ENCODE measurements at places on chromosomes 5 and 9. TPM values are rescaled to one million over a fixed set of nuclear protein-coding genes. Genes with fewer than 3 reads are reported as not detected.
A peak's percentile ranks its signal among the peaks of the same experiment; 100 is the strongest.

DNA sequence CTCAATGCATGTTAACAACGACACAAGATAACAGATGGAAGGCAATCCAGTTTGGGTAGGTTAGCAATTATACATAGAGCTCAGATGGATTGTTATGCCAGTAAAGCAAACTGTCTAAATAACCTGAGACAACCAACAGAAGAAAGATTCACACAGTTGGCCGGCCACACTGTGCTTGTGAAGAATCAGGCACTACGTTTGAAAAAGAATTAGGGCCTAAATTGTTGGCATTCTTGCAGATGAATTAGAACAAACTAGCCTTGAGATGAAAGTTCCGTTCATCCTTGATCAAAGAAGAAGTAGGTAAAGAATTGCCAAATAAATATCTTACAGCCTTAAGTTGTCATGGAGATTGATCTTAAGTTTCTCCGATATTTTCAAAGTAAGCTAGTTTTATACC is 210.6 kb downstream of the CDH18 start:
- no peak for DNase-seq

The RNF208 gene
- total RNA-seq: 38.0 TPM

The FOXD4L5 gene
- total RNA-seq: 0.37 TPM

DNA sequence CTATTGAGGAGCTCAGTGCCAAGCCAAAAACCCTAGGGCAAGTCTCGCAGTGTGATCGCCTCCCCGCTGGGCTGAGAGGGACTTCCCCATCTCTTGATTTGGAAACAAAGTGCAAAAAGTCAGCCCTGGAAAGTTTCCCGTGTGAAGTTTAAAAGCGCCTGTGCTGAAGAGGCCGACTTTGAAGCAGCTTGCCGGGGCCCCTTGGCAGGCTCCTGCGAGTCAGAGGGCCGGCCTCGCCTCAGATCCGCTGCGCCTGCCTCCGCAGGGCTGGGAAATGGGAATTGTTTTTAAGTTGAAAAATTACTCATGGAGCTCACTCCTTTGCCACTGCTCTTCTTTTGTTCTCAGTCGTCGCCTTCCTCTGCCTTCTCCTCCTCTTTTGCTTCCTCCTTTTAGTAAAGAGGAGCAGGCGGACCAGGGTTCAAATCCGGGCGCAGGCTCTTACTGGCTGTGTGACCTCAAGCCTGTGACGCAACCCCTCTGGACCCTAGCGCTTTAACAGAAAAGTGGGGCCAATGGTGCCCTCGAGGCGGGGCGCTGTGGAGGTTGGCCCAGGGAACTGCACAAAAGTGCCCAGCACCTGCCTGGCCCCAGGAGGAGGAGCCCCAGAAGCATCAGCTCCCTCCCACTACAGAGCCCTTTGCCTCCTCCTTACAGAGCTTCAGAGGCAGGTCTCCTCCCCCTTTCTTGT is 14.7 kb upstream of the LHX2 start:
- DNase-seq: no peak

- DNase-seq: no peak
Observed at GRCh38 chr5:138188626-138189025, 9.7 kb downstream of the KIF20A start.

DNA sequence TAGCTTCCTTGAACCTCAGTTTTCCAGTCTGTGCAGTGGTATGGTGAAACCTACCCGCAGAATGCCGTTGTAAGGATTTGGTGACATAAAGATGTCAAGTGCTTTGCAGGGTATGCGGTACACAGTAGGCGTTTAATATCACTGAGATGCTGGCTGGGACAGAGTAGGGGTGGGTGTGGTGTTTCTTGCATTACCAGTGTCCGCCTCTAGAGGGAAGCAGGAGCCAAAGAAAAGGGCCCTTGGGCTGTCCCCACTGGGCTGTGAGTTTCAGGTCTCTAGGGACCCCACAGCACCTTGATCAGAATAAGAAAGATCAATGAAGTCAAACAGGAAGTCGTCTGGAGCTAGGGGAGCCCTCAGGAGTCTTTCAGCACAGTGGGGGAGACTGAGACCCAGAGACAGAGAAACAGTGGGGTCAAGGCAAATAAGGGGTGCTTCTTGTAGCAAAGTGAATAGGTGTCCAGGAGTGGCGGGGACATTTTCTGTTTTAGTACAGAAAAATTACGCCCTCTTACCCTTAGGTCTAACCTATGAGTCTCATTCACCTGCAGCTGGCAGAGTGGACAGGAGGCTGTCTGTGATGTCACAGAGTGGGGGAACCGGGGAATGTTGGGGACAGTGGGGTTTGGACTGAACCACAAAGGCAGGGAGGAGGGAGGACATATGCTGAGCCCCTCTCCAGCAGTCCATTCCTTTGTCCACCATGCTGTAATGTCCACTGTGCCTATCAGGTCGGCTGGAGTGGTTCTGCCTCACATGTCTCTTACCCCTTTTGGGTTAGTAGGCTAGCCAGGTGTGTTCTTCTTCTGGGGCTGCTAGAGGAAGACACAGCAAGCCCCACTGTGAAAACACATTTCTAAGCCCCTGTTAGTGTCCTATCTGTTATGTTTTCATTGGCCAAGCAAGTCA is 4.7 kb upstream of the TEX53 start:
- DNase-seq: peak; percentile 58

- no peak for DNase-seq
Observed at GRCh38 chr5:131193106-131193505, 22.4 kb downstream of the LYRM7 start.

The LPAR1 gene
- total RNA-seq: 8.9 TPM

DNA sequence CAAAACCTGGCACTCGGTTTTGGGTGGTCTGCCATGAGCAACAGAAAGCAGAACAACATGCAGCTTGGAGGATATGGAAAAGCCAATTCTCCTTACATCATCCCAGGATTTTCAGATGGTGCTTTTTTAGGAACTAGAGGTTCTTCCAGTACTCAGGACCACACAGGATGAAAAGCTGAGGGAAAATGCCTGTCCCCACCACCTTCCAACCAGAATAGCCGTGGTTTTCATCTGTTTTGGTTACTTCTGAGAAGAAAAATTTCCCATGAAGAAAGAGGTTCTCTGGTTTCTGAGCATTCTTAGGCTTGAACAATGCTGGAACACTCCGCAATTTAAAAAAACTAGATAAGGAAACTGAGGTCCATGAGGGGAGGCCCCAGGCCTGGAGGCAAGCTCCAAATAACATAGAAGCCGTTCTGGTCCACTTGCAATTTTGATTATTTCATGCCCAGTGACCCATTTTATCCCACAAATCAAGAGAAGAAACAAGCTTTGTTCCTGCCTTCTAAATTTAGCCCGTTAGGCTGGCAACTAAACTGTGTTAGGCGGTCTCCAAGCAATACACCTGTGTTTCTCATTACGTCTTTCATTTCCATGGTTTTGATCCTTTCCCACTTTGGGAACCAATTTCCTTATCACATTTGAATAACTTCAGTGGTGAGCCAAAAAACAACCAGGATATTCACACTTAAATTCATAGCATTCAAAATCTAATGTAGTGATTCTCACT is 79.2 kb upstream of the SPIN1 start:
- no peak for DNase-seq

DNA sequence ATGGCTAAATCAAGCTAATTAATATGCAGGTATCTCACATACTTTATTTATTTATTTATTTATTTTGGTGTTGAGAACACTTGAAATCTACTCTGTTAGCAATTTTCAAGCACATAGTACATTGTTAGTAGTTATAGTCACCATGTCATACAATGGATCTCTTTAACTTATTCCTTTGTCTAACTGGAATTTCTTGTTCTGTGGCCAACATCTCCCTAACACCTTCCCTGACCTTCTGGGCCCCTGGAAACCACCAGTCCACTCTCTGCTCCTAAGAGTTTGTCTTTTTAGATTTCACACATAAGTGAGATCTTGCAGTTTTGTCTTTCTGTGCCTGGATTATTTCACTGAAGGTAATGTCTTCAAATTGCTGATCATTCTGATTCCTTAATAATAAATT is 229.1 kb downstream of the SEMA5A start:
- peak; percentile 94 for DNase-seq

The KCNIP1 gene
- total RNA-seq: not detected

DNA sequence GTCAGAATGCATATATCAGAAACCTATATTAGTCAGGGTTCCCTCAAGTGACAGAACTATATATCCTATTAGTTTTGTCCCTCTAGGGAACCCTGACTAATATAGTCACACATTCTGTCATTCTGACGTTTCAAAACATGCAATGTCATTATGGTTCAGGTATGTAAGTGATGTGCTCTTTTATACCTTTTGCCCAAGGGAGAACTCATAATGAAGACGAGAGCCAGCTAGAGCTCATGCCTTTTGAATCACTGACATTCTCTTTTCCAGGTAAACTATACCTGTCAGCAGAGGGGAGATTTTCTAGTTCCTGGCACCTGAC is 576.7 kb downstream of the LRRC70 start:
- no peak for DNase-seq

The GFI1B gene
- not detected for total RNA-seq

- no peak for DNase-seq
Observed at GRCh38 chr5:14590949-14591348, 9.4 kb downstream of the OTULINL start.

DNA sequence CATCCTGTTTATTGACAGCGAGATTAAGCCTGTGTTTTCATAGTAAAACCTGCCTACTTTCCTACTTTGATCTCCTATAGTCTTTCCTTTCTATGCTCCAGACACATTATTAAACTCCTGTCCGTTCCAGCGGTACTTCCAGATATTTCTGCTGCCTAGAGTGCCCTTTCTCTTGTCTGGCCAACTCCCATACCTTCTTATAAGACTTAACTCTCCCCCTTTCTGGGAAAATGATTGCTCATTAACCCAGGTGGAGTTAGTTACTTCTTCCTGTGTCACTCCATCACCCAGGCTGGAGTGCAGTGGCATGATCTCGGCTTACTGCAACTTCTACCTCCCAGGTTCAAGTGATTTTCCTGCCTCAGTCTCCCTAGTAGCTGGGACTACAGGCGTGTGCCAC is 33.1 kb downstream of the KDM4C start:
- DNase-seq: no peak

The IFNA21 gene
- not detected for total RNA-seq

GRCh38 chr5:157603333-157604190 is 28.0 kb upstream of the ADAM19 start:
- DNase-seq: peak; percentile 29

The SLC22A4 gene
- total RNA-seq: 4.2 TPM

The CD74 gene
- 41.1 TPM for total RNA-seq

DNA sequence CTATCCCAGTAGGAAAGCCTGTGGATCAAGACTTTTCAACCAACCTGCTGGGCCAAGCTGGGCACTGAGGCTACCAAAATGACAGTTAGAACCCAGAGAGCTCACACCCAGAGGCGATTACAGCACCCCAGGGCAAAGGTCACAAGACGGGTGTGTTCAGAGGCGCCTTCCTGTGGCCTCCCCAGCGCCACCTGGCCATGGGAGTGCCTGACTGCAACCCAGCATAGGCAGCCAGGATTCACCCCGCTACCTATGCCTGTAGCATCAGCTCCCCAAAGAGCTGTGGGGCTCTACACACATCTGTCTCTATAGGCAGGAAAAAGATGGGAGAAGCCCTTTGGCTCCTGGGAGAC is 33.5 kb downstream of the PDGFRB start:
- DNase-seq: no peak

GRCh38 chr5:141832131-141832530 is 46.1 kb downstream of the PCDH1 start:
- DNase-seq: no peak

DNA sequence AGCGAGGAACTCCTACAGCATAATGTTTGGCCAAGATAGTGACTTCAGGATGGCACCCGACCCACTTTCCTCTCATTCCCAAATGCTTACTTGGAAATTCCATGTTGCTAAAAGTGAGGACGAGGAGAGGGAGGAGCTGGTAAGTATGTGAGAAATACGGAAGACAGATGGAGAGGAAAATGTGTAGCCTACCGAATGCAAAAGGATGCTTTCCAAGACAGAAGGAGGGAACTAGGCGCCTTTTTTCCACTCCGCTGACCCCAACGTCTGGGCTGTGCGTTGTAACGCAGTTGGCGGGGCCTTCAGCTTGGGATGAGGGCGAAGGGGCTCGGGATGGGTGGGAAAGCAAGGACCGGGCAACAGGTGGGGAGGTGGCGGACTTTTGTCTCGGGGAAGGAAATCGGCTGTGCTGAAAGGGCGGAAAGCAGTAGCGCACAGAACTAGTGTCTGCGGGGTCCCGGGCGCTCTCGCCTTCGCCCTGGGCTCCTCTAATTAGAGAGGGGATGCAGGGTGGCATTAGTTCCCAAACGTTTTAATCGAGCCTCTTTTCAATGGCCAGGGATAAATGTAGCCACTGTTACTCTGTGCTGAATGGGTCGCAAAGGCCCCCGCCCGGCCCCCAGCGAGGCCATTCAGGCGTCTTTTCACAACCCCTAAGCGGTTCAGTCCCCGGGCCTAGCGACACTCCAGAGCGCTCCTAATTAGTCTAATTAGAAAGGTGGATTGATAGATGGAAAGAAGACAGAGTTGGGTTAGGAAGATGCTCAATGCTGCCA is 12.6 kb downstream of the FOXD1 start:
- no peak for DNase-seq

DNA sequence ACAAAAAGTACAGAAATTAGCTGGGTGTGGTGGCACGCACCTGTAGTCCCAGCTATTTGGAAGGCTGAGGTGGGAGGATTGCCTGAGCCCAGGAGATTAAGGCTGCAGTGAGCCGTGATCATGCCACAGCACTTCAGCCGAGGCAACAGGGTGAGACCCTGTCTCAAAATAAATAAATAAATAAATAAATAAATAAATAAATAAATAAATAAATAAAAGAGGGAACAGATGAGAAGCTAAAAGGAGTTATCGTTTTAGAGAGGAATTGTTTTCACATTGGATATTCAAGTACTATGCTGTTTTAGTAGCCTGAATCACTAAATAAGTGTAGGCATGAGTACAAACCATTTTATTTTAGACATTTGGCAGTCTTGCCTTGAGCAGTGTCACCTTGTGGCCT is 151.7 kb downstream of the UNC13B start:
- DNase-seq: no peak

DNA sequence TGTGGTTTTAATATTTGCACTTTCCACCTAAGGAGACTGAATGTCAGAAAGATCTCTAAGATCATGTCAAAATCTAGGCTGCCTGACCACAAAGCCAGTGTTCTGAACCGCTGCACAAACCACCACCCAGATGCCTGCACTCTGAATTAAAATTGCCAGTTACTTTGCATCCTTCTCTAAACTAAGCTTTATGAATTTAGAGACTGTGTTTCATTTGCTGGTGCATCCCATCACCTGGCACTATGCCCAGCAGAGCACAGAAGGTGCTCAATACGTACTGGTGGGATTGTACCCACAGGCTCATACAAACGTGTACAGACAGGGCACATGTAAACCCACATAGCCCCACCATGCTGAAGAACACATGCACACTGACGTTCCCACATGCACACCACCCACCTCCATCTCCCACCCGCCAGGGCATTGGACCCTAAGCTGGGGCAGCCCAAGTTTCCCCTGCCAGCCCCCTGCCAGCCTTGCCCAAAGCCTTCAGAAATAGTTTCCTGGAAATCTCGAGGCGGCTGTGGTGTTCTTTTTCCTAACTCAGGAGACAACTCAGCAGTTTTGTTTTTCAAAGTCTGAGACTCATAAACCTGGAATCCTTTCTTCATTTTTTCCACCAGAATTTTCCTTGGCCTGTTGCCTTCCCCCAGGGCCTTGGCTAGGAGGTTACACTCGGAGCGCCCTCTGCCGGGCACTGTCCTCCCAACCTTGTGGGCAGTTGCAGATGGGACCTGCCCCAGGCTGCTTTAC is 9.6 kb upstream of the TRAF1 start:
- DNase-seq: peak; percentile 93

The NRARP gene
- 25.8 TPM for total RNA-seq

GRCh38 chr5:96196890-96197289 is 235.2 kb upstream of the ELL2 start:
- DNase-seq: no peak

GRCh38 chr5:119453040-119453373 is 710 bp downstream of the HSD17B4 start:
- DNase-seq: no peak

Measured in PC-9 (cell line).